RPMI8226 (cell line): ENCODE measurements at places on chromosomes 5 and 9.
A peak's percentile ranks its signal among the peaks of the same experiment; 100 is the strongest.

- DNase-seq = no peak
These were observed 316.0 kb upstream of the DMAC1 start for GRCh38 chr9:8115570-8115969.

DNA sequence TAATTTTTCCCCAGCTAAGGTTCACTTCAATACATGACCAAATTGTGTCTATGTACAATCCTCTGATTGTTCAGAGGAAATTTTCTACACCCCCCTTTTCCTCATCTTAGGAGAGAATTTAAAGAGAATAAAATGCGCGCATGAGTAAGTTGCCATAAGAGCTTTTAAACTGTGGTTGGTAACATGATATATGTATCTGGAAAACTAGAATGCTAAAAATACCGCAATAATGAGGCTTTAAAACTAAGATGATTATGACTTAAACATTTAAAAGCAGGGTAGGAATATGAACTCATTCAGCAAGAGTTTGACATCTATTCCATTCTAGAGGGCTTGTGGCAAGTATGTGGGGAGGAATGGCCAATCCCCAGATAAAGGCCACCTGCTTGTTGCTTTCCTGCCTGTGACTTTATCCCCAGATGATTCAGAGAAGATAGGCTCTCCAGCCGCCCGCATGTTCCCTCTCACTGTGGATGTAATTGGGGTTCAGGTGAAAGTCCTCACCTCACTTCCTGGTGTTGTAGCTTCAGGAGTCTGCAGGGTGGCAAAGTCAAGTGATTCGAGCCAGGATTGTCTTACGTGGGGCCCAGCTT lies 26.5 kb upstream of the BASP1 start:
- no peak for DNase-seq

DNA sequence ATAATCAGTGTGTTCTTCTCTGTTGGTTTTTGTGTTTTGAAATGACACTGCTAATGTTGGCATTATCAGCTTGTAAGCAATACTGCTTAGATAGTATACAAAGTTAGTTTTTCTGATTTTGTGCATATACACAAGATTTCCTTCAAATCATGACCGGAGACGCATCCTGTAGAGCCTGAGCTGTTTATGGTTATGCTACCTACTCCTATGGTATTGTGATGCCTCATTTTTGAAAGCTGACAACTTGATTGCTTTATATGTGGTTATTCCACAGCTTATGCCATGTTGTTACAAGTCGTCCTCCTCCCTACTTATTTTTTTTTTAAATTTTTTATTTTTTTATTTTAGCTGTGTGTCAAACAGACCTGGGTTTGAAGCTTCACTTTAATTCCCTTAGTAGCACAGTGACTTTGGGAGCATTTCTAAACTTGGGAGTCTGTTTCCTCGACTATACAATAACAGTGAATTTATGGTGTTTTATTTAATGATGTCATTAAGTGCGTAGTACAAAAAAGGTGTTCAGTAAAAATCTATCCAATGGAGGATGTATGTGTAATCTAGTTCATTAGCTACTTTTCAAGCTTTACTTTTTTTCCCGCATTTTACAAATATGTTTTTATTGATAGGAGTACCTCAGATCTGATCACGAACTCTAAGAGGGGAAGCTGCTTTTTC lies 59.5 kb downstream of the PARP8 start:
- DNase-seq = no peak

DNA sequence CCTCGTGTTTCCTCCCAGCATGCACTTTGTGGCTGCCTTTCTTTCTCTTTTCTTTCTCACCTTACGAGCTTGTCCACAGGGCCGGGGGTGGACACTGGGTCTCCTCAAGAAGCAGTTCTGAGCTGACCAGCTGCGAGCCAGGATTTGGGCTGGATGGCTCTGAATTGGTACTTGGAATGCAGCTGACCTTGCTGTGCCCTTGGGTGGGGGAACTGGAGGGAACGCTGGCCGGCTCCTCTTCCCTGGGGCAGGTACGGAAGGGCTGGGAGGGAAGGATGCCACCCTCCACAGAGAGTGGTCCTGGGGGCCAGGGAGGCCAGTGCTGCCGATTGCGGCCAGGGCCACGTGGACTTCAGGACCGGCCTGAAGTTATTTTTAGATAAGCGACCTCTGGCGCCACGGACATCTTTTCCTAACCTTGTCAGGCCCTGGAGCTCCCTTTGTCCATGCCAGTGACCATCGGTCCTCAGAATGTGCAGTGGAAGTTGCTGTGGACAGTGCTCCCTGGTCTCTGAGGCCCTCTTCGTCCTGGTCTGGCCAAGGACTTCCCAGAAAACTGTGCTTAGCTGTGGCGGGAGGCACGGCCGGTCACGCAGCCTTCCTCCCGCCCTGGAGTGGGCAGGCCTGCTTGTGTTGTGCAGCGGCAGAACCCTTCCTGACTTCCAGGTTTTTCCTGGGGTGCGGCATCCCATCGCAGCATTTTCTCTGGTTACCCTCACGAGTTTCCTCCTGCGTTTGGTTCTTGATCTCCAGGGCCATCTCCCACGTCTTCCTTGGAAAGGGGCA lies 13.5 kb upstream of the AHRR start:
- no peak for DNase-seq

- DNase-seq = no peak
These were observed 552.4 kb downstream of the PDE4D start for GRCh38 chr5:59341155-59341554.

DNA sequence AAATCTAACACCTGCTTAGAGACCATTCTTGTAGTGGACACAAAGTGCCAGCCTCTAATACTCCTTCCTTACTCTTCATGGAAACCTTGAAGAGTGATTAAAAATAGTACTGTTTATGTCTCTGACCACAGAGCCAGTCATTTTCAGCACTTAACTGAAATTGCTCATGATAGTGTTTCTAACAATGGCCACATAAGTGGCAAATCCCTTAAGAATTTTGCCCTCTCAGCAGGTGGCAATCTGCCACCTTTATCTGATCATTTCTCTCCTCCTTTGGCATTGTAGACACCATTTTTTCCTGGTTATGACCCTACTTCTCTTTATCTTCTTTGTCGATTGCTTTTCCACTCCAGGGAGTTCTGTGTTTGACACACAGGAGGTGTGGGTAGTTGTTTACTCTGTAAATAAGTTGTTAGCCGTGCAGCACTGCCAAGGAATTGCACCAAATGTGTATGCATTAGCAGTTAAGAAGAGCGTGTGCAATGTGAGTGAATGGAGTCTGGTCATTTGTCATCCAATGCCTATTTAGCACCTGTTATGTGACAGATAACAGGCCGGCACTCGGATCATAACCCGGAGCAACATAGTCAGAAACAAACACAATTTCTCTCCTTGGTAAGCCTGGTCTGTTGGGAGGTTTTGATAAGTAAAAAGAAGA lies 36.8 kb upstream of the STARD4 start:
- peak; percentile 64 for DNase-seq

- no peak for DNase-seq
These were observed 1717.9 kb downstream of the EFNA5 start for GRCh38 chr5:105952875-105953274.

DNA sequence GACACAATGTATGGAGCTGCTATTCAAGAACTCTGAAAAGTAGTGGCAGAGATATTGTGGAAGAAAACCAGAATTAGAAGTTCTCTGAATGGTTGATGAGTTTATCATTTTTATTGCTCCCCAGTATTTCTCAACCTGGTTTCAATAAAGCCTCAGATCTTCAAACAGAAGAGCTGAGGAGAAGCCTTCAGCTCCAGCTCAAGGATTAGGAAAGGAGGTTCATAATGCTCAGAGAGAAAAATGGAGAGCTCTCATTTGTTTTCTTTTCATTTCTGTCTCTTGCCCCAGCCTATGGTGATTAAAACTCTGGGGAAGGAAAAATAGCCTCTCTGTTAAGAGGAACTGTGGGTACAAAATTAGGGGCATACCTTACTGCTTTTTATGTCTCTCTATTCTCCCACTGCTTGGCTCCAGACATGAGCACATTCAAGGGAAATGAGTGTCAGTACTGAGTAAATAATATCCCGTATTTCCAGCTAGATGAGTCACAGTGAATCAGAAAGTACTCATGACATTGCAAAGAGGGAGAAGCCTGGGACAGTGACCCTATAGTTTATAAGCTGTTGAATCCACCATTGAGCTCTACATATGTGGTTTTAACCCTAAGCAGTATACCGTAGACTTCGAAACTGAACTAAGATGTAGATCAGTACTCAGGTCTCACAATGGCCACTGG lies 138.1 kb downstream of the EMB start:
- no peak for DNase-seq

DNA sequence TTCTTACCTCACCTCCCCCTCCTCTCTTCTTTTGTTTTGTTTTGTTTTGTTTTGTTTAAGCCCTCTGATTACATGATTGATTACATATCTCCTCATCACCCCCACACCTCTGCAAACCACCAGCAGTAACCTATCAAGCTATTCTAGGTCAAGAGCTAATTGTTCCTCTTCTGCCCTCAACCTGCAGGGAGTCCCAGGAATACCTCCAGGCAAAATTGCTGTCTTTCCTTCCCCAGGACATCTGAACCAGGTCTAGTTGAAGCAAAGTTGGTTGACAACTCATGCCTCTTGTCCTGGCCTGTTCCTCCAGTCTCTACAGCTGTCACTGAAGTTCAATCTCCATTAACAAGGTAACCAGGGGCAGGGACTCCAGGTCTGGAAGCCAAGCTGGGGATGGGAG lies 80.0 kb upstream of the PTGER4 start:
- no peak for DNase-seq

DNA sequence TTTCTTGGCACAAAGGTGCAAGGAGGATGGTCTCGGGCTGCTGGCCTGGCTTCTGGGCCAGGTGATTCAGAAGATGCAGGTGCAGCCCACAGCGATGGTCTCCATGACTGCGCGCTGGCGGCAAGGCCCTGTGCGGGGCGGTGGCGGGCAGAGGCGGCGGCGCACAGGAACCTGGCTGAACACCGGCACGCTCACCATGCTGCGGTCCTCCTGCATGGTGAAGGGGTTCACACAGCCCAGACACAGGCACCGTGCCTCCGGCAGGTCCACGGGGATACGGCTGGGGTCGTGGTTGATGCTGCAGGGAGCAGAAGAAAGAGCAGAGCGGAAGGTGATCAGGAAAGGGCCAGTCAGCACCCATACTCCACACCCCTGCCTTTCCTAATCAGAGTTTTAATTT lies 4.8 kb downstream of the IL17B start:
- no peak for DNase-seq

DNA sequence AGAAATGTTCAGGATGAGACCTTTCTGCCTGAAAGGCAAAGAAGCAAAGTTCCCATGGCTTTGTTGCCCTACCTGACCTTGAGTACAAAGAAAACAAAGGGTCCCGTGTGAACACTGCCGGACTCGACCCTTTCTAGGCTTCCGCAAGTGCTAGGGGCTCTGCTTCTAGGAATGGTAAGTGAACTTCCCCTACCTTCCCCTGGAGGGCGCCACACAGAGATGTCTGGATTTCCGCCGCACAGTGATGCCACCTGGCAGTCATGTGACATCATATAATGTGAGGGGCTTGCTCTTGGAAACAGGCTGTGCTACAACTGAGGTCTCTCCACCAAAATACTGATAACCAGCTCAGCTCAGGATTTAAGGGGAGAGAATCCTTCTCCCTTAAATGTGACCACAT lies 56.6 kb downstream of the HSD17B3 start:
- no peak for DNase-seq

DNA sequence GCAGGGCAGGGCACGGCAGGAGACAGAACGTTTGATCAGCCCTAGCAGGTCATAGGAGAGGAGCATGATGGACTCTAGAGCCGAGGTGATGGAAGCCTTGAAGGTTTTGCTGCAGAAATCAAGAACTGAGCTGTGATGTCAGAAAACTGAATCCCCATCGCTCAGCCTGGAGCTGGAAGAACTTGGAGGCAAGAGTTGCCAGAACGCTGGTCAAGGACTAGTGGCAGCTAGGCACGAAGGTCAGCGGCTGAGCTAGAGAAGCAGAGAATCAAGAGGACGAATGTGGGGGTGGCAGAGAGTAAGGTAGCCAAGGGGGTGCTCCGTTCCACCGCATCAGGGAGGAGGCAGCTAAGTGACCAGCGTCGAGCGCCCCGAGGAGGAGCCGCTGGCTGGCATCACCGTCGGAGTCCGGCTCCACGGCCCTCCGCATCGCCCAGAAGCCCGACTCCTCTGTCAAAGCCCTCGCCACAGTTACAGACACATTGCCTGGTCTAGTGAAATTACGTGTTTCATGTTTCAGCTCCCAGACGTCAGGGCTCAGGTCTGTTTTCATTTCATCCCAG lies 1.2 kb upstream of the GALNT10 start:
- no peak for DNase-seq

- no peak for DNase-seq
These were observed 141.8 kb downstream of the ZNF354C start for GRCh38 chr5:179201986-179202385.

- DNase-seq = no peak
These were observed 79.2 kb downstream of the AGTPBP1 start for GRCh38 chr9:85662573-85662972.

- DNase-seq = no peak
These were observed 246.3 kb upstream of the MAP3K1 start for GRCh38 chr5:56569076-56569475.

DNA sequence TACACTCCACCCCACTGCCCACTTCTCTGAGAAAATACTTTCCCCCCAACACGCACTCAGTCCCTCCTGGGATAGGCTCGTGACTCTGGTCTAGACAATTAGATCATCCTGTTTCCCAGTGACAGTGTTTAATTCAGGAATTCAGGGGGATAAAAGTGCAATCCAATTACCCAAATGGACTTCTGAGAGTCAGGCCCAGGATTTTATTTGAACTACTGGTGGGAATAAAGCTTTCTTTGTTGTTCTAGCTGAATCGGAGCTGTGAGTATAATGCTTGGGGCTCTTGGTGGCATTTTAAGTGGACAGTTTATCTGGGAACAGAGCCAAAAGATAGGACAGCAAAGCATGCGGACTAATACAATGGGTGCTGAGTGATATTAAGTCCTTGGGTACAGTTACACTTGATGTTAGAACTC lies 683.3 kb downstream of the MAT2B start:
- no peak for DNase-seq

DNA sequence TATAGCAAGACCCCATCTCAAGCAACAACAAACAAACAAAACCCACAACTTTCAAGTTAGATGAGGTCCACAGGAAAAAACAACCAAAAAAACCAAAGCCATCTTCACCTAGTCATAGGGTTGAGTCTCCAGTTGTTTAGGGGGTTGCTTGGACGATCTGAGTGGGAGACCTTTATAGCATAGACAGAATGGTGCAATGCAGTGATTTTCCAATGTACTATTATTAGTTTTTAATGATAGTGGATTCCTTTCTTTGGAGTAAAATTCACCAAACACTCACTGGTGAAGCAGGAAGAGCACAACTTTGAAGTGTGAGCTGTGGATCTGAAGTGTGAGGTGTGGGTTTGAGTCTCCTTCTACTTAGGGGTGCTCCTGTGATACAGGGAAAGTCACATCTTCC lies 67.0 kb upstream of the KLF9 start:
- DNase-seq = no peak

DNA sequence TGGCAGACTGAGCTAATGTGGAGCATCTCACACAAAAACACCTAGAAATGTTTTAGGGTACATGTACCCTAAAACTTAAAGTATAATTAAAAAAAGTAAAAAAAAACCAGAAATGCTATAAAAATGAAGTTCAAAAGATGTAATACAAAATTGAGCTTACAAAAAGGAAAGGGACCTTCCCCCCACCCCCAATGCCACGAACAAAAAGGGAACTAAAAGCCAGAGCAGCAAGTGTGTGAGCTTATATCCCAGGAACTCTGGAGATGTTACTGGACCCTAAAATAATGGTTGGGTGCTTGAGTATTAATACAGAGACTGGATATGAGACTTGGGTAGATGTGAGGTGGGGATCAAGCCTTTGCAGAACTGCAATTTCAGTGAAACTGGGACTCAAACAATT lies 11.0 kb downstream of the SPATA9 start:
- DNase-seq = no peak
